ENCODE measurements at places on chromosomes 3 and 15.

GRCh38 chr15:91040856-91041255 lies 18.5 kb upstream of the VPS33B start:
- DNase-seq: no peak

- peak; percentile 39 for DNase-seq
These were observed 295.8 kb downstream of the GBE1 start for GRCh38 chr3:81465510-81466200.

GRCh38 chr3:39110041-39110639 lies 2.7 kb downstream of the TTC21A start:
- DNase-seq: no peak

GRCh38 chr15:67883234-67883773 lies 43.5 kb upstream of the RNU6-1 start:
- DNase-seq: no peak

- DNase-seq: no peak
These were observed 2.9 kb downstream of the KCNH8 start for GRCh38 chr3:19151171-19151570.

DNA sequence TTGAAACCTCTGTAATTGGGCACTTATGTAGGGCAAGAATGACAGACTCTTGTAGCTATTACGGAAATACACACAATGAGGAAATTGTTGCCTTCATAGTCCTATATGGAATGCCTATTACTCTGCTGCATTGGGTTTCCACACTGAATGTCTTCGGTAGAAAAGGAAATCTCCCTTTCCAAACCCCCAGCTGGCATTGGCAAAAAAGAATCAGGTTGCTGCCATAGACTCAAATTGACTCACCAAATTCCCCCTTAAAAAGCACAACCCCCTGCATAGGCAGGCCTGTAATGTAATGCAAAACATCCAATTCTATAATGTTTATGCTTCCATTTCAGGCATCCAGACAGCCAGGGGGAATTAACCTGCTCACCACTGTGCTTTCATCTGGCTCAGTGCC lies 44.8 kb upstream of the NTRK3 start:
- DNase-seq: no peak

Data from fibroblast of the aortic adventitia (primary cell).